ENCODE measurements at places on chromosomes 12 and 14.

GRCh38 chr12:52687497-52688385, 7.5 kb upstream of the KRT1 start:
- DNase-seq = no peak

- DNase-seq = no peak
Observed at GRCh38 chr14:32383364-32384009, 54.4 kb downstream of the AKAP6 start.

DNA sequence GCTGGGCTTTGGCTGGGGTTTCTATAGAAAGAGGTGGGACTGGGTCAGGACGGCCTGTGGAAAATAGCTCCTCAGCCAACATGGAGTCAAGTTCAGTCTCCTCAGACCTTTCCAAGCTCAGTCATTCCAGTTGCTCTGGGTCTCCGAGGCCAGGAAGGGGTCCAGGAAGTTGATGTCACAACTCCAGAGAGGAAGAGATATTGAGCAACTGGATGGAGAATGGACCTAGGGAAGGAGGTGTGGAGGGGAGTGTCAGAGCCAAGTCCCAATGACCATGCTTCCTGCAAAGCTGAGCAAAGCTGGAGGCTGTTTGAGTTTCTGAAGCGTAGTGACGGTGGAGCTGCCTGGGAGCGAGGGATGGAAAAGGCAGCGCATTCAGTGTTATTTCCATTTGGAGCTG, 86.1 kb downstream of the SLC24A4 start:
- no peak for DNase-seq

- no peak for DNase-seq
Observed at GRCh38 chr12:75960954-75961661, 70.5 kb downstream of the PHLDA1 start.

Measured in natural killer cell treated with Interleukin-12 subunit alpha and Interleukin-12 subunit beta and Interleukin-15 and Interleukin-18, amount 100 ng/mL, for 72 hours (primary cell).